ENCODE measurements at places on chromosomes 5 and 9.

DNA sequence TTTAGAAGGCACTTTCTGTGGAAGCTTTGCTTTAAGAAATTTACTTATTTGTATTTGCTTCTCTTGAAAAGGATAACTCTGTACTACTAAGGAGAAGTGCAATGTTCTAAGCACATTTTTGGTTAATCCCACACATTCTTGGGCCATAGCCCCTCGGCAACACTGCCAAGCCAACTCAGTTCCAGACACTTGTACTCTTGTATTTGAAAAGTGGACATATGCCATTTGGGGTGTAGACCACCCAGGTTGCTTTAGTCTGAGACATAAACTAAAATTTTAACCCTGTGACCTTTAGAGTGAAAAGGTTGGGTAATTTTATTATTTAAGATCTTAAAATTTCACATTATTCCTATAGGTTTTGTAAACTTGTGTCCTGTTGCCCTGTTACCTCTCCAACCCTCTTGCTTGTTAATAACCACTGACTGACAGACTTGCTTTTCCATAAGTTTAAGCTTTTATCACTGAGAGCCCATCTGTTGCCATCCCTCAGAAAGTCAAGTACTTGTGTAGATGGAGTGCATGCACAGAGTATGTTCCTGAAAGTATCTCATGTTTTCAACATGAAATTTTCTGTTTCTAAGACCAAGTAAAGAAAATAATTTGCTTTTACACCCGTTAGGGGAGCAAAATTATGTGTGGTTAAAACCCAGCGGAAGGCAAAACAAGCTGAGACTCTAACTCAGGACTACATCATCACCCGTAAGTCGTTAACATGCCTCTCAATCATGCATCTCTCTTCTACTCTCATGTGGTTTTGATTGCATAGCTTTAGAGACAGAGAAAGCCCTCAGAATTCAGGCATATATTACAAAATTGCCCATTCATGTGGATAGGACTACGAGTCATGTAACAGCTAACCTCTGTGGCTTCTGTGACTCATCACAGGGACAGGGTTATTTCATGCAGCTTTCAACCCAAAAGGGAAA, 117.3 kb downstream of the GDNF start:
- H3K36me3 ChIP-seq = peaks cover 22% of the 10 kb centered on the region
- peaks cover 24% of the 10 kb centered on the region for H3K4me1 ChIP-seq
- no peak overlapping the region for H3K4me3 ChIP-seq
- DNase-seq = peak; percentile 30
- H3K27ac ChIP-seq = peak overlapping the region; percentile 46

DNA sequence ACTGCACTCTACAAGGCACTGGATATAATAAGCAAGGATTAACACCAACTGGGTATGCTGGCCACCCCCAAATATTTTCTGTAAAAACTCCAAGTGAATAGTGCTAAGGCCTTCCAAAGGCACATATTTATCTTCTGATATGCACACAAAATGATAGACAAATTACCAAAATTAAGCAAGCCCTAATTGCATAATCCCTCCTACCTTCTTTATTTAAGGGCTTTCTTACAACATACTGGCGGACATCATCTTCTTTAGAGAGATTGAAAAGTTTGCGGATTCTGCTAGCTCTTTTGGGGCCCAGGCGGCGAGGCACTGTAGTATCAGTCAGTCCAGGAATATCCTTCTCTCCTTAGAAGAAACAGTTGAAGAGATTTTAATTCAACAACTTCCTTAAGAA, 1.9 kb downstream of the RPS6 start:
- DNase-seq = no peak
- no peak overlapping the region for H3K27ac ChIP-seq
- H3K36me3 ChIP-seq = peaks cover 62% of the 10 kb centered on the region

DNA sequence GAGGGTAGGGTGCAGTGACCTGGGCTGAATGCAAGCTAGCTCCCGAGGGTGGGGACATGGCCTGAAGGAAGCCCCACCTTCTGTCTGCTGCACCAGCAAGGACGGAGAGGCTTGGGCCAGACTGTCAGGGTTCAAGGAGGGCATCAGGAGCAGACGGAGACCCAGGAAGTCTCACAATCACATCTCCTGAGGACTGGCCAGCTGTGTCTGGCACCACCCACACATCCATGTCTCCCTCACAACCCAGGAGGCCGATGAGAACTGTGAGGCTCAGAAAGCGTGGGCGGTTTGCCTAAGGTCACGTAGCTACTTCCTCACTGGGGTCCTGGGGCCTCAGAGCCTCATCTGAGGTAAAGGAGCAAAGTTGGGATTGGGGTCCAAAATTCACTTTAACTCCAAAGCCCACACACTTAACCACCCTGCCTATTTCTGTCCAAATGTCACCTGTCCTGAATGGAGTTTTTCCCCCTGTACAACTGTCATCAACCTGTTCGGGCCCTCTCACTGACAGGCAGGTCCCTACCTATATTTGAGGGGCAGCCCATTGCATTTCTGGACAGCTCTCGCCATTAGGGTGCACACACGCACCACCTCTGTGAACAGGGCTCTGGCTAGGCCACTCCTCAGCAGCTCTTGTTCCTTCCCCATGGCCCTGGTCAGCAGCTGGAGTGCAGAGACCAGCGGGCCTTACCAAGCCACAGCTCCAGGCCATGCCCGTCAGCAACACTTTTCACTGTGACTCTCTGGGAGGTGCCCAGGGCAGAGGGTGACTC, 3.4 kb downstream of the IL13 start:
- peak overlapping the region; percentile 45 for H3K27ac ChIP-seq
- peaks cover 19% of the 10 kb centered on the region for H3K4me1 ChIP-seq
- H3K36me3 ChIP-seq = no peaks in the 10 kb centered on the region

GRCh38 chr5:78908173-78909061, 76.7 kb downstream of the ARSB start:
- H3K4me3 ChIP-seq = no peak overlapping the region
- peaks cover 6% of the 10 kb centered on the region for H3K4me1 ChIP-seq
- H3K27me3 ChIP-seq = no peaks in the 10 kb centered on the region
- no peak overlapping the region for H3K27ac ChIP-seq
- no peak for DNase-seq

DNA sequence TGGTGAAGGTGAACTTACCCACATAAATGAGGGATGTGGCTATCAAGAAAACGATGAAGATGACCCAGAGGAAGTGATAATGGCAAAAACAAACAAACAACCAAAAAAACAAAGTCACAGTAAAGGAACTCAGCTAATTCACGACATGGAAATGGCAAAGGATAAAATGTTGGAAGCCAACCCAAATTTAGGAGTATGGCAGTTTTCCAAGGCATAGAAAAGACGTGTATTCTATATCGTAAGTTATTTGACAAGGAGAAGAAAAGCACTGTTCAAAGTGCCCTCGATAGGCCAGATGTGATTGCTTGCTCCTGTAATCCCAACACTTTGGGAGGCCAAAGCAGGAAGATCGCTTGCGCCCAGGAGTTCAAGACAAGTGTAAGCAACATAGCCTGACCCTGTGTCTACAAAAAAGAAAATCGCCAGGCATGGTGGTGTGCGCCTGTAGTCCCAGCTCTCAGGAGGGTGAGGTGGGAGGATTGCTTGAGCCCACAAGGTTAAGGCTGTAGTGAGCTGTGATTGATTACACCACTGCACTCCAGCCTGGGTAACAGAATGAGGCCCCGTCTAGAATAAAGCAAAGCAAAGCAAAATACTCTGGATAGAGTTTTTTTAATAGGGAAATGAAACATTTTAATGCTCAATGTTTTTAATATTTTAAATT, 138.0 kb downstream of the SMARCA2 start:
- no peak overlapping the region for H3K4me3 ChIP-seq
- peaks cover 35% of the 10 kb centered on the region for H3K36me3 ChIP-seq
- no peak overlapping the region for H3K27ac ChIP-seq
